ENCODE measurements at places on chromosomes 11 and 22. TPM values are rescaled to one million over a fixed set of nuclear protein-coding genes. Genes with fewer than 3 reads are reported as not detected.

GRCh38 chr11:61341706-61342105 is 8.7 kb downstream of the TKFC start:
- no peak for DNase-seq
- H3K36me3 ChIP-seq, result peaks cover 43% of the 10 kb centered on the region
- no peaks in the 10 kb centered on the region for H3K27me3 ChIP-seq
- no peak overlapping the region for H3K4me3 ChIP-seq

DNA sequence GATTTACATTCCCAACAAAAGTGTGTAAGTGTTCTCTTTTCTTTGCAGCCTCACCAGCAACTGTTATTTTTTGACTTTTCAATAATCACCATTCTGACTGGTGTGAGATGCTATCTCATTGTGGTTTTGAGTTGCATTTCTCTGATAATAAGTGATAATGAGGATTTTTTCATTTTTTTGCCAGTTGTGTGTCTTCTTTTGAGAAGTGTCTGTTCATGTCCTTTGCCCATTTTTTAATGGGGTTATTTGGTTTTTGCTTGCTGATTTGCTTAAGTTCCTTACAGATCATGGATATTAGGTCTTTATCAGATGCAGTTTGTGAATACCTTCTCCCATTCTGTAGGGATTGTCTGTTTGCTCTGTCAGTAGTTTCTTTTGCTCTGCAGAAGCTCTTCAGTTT is 107.7 kb downstream of the EHF start:
- DNase-seq, result no peak
- H3K27ac ChIP-seq, result no peak overlapping the region
- H3K27me3 ChIP-seq, result no peaks in the 10 kb centered on the region
- no peaks in the 10 kb centered on the region for H3K36me3 ChIP-seq

- peak; percentile 96 for DNase-seq
- peak overlapping the region; percentile 49 for H3K4me3 ChIP-seq
- no peaks in the 10 kb centered on the region for H3K36me3 ChIP-seq
- peaks cover 48% of the 10 kb centered on the region for H3K4me1 ChIP-seq
Measured at GRCh38 chr11:12066056-12066798, 44.2 kb upstream of the MICAL2 start.

- DNase-seq, result no peak
- no peak overlapping the region for H3K27ac ChIP-seq
- no peaks in the 10 kb centered on the region for H3K4me1 ChIP-seq
- H3K4me3 ChIP-seq, result no peak overlapping the region
- peaks cover 29% of the 10 kb centered on the region for H3K27me3 ChIP-seq
Measured at GRCh38 chr22:36933629-36934417, 20.4 kb downstream of the CSF2RB start.

DNA sequence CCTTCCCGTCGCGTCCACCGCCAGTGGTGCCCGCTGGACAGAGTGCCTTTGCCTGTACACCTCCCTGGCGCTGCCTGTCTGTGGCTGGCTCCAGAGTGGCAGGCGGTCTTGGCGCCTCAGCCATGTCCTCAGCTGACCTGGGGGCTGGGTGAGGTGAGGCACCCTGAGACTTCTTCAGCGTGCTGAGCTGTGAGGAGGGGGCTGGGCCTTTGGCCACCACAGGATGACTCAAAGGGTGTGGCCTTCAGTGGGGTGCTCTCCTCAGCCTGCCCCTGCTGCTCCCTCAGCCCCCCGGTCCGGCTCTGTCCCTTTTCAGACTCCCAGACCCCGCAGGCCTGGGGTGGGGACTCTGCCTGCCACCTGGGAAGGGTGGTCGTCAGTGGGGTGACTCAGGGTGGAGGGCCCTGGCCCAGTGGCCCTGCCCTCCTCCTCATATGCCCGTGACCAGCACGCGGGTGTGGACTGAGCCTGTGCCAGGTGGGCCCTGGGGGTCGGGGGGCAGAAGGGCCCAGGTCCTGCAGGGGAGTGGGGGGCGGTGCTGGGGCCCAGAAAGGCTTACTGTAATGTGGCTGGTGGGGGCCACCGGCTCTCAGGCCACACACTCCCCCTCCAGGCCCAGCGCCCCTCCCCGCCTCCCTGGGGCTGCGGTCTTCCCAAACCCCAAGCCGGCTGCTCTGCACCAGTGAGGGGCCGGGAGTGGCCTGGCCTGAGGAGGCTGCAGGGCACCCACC is 15.9 kb downstream of the CRELD2 start:
- no peak overlapping the region for H3K27ac ChIP-seq
- peaks cover 7% of the 10 kb centered on the region for H3K36me3 ChIP-seq
- DNase-seq, result peak; percentile 66

- H3K36me3 ChIP-seq, result no peaks in the 10 kb centered on the region
- peak overlapping the region; percentile 26 for H3K27ac ChIP-seq
- DNase-seq, result no peak
- peaks cover 50% of the 10 kb centered on the region for H3K4me1 ChIP-seq
- H3K4me3 ChIP-seq, result no peak overlapping the region
Measured at GRCh38 chr11:12815931-12816494, 141.8 kb downstream of the TEAD1 start.

DNA sequence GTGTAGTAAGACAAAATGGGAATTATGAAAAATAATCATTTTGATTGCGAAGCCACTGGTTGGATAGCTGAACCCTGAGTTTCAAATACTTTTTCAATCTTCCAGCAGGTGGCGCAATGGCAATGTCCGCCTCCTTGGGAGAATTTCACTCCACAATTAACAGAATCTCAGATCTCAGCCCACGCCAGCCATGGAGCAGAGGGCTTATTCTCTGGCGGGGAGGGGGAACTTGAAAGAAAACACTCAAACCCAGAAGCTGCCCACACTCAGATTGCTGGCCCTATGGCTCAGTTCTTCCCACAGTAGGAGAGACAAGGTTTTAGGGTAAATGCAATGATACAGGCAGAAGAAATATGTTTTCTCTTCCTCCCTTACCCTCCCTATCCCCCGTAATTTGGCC is 38.7 kb upstream of the RCN1 start:
- no peaks in the 10 kb centered on the region for H3K36me3 ChIP-seq
- H3K4me1 ChIP-seq, result peaks cover 6% of the 10 kb centered on the region
- H3K27me3 ChIP-seq, result peaks cover 45% of the 10 kb centered on the region
- no peak overlapping the region for H3K4me3 ChIP-seq
- peak; percentile 72 for DNase-seq

- DNase-seq, result no peak
- no peaks in the 10 kb centered on the region for H3K36me3 ChIP-seq
- no peak overlapping the region for H3K4me3 ChIP-seq
- no peak overlapping the region for H3K27ac ChIP-seq
Measured at GRCh38 chr11:120751550-120751949, 240.0 kb downstream of the GRIK4 start.

DNA sequence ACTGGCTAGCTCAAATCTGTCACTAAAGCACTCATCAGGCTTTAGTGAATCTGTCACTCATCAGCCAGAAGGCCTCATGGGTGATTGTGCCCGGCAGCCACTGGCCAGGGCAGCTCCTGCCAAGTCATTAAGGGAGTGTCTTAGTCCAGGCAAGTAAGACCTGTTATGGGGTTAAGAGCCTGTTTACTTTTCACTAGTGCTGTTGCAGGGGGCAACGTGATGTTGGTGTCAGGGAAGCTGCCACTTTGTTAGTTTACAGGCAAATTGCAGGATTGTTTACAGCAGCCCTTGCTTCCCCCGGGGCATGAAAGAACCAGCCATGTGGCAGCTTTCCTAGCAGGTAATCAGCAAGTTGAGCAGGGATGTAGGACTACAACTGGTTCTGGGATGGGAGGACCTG is 155.6 kb upstream of the NCAM1 start:
- H3K27me3 ChIP-seq, result peaks cover 20% of the 10 kb centered on the region
- H3K4me1 ChIP-seq, result no peaks in the 10 kb centered on the region
- H3K36me3 ChIP-seq, result no peaks in the 10 kb centered on the region
- H3K4me3 ChIP-seq, result no peak overlapping the region

DNA sequence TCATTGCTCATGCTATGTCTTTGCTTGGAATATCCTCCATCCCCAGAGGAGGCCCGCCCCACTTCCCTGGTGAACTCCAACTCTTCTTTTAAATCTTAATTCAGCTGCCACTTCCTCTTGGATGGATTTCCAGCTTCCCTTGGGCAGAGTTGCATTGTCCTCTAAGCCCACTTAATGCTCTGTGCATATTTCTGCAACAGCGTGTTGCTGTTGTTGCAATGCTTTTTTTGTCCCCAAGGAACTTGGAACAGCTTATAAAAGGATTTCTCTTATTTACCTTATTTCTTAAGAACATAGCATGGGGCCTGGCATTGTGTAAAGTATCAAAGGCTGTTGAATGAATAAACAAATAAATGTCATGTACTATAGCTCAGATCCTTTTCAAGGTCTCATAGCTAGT is 507.4 kb downstream of the METTL15 start:
- H3K4me1 ChIP-seq, result peaks cover 14% of the 10 kb centered on the region
- no peak overlapping the region for H3K27ac ChIP-seq
- H3K4me3 ChIP-seq, result no peak overlapping the region

DNA sequence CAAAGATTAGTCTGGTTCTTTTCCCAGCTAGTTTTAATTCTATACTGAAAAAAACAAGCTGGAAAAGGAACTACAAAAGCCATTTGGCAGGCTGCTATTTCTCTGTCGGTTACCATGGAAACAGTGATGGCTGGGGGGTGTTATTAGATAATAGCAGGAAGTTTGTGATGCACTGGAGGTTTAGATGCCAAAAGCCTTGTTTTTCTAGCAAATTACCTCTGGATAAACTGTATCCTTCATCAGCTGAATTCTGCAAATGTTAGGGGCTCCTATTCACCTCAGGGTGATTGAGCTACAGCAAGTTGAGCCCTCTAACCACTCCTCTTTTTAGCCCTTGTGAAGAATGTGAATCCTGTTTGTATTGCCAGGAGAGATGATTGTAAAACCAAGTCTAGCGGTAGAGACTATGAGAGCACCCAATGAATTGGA is 25.2 kb downstream of the ALKBH3 start:
- no peaks in the 10 kb centered on the region for H3K27me3 ChIP-seq
- no peak overlapping the region for H3K4me3 ChIP-seq
- peaks cover 37% of the 10 kb centered on the region for H3K36me3 ChIP-seq
- no peak overlapping the region for H3K27ac ChIP-seq

Gene TMEM191C
- 1.4 TPM for total RNA-seq

Gene DCPS
- total RNA-seq, result 33.7 TPM

Gene SEPTIN5
- 3.5 TPM for total RNA-seq

Gene GGTLC2
- not detected for total RNA-seq

Gene LRRC32
- total RNA-seq, result not detected

Gene OVOL1
- not detected for total RNA-seq

Gene MAJIN
- not detected for total RNA-seq

Measured in MCF 10A (cell line).